ENCODE measurements at places on chromosomes 11 and 22.

DNA sequence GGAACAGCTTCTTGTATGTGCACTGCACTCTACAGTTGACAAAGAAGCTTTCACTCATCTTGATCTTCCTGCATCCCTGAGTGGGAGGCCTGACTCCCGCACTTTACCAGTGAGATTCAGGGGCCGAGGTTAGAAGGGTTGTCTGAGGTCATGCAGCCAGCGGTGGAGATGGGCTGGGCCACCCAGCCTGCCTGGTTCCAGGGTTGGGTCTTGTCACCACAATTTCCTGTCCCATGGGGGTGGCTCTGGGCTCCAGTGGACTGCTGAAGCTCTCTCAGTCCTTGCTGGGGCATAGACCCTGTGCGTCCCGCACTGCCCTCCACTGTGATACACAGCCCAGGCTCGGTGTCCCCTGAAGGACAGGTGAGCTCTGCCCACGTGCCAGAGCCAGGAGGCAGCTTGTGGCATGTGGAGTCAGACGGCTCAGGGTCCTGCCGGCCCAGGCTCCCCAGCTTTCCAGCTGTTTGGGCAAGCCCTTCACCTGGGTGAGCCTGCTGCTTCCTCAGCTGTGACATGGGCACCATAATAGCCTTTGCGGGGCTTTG, 6.9 kb upstream of the MYO7A start:
- DNase-seq: no peak

DNA sequence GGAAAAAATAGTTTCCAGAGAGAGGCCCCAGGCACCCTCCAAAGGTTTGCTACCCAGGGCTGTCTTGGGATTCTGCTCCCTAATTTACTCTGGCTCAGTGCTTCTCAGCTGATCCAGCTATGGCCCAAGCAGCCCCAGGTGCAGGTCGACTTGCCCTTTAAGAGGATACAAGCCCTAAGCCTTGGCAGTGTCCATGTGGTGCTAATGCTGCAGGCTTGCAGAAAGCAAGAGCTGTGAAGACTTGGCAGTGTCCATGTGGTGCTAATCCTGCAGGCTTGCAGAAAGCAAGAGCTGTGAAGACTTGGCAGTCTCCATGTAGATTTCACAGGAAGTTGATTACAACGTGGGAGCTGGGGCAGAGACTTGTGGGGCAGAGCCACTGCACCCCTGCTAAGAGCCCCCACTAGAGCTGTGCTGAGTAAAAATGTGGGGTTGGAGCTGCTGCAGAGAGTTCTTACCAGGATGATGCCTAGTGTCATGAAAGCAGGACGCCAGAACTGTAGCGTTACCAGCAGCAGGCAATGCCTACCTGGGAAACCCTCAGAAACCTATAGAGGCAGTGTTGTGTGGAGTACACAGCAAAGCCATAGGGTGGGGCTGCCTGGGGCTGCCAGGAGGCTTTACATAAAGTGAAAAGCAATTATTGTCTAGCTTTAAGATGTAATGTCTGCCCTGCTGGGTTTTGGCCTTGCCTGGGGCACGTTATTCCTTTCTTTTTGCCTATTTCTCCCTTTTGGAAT, 16.1 kb upstream of the OR52K1 start:
- DNase-seq: no peak

- no peak for DNase-seq
These were observed 43.7 kb upstream of the APOA1 start for GRCh38 chr11:116881143-116881542.

DNA sequence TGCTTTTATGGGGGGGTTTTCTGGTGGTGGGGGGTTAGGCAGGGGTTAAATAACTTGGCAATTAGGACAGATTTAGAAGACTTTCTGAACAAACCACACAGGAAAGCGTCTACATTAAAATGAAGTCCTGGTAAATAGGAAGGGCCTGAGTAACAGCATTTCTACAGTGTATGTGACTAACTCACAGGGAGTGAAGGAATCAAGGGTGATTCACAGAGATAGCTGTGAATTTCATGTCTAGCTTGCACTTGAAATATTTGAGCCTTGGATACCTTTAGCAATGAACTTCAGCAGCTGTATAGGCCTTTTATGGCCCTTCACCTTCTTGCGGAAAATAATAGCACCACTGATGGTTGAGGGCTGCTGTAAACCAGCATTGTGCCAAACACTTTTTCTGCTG, 26.1 kb upstream of the LDHA start:
- no peak for DNase-seq

- no peak for DNase-seq
These were observed 91.5 kb downstream of the MORC2 start for GRCh38 chr22:30876915-30877553.

- DNase-seq: no peak
These were observed 63.2 kb downstream of the ALX4 start for GRCh38 chr11:44246726-44247125.

GRCh38 chr11:33257897-33258630, 883 bp downstream of the HIPK3 start:
- DNase-seq: peak; percentile 69

DNA sequence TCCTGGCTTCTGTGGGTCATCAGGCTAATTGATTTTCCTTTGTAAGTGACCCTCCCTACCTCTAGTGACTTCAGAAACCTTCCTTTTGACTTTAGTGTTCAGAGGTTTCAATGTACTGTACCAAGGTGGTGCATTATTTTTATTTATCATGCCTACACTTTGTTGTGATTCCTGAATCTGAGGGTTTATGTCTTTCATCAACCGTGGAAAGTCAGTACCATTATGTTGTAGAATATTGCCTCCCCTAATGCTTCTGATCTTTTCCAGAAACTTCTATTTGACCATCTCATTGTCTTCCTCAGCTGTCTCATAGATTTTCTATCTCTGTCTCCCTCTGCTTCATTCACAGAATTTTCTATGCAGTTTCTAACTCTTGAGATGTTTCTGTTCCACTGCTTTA, 105.5 kb downstream of the KCNQ1OT1 start:
- no peak for DNase-seq

GRCh38 chr11:111718436-111718835, 47.8 kb downstream of the PPP2R1B start:
- no peak for DNase-seq

- DNase-seq: no peak
These were observed 3.1 kb downstream of the PIM3 start for GRCh38 chr22:49963647-49964026.

DNA sequence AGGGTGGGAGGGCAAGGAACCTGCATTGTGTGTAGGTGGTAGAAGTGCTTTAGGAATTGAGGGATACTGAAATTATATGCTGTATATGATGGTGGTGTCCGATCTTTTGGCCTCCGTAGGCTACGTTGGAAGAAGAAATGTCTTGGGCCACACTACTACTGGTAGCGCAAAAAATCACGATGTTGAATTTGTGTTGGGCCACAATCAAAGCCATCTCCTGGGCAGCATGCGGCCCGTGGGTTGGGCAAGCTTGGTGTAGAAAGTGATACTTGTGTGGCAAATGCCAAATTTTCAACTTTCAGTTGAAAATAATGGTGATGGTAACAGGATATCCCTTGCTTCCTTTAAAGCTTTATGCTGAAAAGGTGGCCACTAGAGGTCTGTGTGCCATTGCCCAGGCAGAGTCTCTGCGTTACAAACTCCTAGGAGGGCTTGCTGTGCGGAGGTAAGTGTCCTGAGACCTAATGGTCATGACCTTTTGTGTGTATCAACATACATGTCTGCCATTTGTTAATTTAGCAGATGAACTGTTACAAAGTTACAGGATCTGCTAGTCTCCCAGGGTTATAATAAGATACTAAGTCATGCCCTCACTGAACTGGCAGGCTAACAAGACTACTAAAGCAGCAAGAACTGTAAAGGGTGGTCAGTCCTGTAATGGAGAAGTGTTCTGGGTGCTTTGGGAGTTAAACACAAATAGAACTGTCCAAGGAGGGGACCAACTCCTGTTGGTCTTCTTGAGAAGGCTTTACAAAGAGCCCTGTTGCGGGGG, 2.9 kb downstream of the RPS3 start:
- DNase-seq: no peak

DNA sequence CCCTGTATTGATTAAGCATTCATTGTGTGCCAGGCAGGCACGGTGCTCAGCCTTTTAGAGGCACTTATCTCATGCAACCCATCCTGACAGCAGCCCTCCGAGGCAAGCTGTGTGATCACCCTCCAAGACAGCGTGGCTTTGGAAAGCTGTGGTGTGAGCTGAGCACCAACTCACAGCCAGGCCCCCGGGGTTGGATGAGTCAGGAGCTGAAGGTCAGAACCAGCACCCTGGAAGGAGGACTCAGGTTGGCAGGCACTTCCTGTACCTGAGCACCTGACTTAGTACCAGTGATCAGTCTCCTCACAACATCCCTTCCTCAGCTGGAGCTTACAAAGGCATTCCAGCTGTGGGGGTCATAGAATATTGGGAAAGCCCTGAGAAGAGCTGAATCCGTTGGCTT, 9.0 kb downstream of the PATZ1 start:
- no peak for DNase-seq

GRCh38 chr11:44804449-44805437, 78.0 kb downstream of the TSPAN18 start:
- DNase-seq: no peak

DNA sequence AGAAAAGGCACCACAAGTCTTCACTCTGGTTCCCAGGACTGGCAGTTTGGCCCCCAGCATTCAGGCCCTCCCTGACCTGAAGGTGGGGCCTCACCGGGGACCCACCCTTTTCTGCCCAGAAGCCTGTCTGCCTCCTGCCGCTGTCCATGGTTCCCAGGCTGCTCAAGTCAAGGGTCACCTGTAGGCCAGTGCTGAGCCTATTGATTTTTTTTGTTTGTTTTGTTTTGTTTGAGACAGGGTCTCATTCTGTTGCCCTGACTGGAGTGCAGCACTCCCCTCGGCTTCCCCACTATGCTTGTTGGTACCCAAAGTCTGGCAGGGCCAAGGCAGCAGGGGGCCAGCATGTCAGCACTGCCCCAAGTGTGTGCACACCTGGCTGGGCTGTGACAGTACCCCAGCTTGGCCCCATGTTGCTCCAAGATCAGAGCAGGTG, 11.0 kb upstream of the MED17 start:
- no peak for DNase-seq

GRCh38 chr22:33049119-33049729, 9.0 kb downstream of the SYN3 start:
- DNase-seq: peak; percentile 18

DNA sequence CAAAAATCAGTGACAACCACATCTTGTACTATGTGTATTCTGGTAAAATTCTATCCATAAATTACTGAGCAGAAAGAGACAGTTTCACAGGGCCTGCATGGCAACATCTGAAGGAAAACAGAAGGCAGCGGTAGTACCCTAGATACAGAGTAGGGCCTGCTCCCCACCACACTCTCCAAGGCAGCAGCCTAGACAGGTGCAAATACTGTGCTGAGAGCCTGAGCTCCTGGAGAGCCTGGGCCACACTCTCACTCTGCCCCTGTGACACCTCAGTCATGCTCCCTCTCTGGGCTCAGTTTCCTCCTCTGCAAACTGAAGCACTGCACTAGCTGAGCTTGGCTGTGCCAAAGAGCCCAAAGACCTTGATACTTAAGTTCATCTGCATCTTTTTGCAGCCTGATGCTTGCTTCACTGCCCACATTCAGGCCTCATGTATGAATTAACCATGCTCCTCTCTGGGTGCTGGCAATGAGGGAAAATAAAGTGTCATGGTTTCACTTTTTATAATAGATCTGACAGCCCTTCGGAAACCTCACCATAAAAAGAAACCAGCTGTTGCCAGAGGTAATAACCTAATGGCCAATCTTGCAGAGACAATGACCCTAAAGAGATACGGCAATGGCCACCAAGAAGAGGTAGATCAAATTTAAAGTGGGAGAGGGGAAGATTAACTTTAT, 104.7 kb downstream of the PLEKHA7 start:
- no peak for DNase-seq

DNA sequence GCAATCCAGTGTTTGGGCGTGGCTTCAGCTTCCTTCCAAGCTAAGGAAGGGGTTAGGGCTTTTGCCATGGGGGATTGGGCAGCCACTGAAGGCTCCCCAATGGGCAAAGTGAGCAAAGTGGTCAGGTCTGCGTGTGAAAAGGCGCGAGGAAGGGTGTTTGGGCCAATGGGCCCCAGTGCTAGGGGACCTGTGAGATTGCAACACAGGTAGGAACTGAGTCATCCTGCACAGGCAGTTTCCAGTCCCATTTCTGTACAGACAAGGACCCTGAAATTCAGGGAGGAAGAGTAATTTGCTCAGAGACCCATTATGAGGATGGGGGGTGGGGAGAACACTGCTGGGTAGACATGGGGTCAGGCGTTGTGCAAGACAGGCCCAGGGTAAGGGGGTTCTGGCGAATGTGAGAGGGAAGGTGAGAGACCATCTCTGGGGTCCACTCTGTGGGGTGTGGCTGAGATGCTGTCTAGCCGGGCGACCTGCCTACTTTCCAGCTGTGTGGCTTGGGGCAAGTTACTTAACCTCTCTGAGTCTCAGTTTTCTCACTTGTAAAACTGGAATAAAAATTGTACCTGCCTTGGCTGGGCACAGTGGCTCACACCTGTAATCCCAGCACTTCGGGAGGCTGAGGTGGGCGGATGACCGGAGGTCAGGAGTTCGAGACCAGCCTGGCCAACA, 7.3 kb downstream of the CCDC88B start:
- no peak for DNase-seq

DNA sequence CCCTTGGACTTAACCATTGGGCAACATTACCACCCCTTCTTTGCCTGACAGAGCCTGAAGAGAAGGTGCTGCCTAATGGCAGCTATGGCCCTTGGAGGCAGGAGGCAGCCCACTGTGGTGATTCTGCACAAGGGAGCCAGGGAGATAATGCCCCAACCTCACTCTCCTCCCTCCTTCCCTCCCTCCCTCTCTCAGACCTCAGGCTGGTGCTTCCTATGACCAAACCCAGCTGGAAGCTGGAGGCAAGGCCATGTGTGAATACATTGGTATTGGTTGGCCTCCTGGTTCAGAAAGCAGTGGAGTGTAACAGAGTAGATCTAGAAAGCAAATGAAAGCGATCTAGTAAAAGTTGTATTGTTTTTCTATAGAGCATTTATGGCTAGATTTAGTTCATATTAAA, 233.1 kb downstream of the CSNK2A3 start:
- DNase-seq: no peak

GRCh38 chr11:63610604-63611394, 3.4 kb downstream of the PLAAT3 start:
- DNase-seq: no peak

GRCh38 chr11:114167771-114168448, 108.4 kb downstream of the ZBTB16 start:
- DNase-seq: no peak

GRCh38 chr11:93573184-93573583, 30.0 kb upstream of the SMCO4 start:
- no peak for DNase-seq

- no peak for DNase-seq
These were observed 3.2 kb upstream of the GAB2 start for GRCh38 chr11:78420796-78421209.

DNA sequence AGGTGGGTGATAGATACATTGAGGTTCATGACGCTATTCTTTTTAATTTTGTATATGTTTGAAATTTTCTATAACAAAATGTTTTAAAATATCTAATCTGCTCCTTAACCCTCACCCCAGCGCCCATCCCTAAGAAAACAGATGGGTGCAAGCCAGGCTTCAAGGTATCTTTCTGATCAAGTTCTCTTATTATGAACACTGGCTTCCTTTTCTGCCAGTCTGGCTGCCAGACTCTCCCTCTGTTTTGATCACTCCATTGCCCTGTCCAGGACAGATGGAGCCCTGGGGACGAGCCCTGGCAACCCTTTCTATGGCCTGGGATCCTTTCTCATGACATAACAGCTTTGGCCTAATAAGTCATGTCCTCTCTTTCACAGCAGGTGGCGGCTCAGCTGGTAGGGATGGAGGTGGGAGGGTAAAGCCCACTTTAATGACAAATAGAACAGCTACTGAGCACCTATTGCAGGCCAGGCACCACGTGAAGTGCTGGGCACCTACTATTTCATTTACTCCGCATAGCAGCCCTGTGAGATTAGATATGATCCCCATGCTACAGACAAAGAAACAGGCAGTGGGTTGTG, 38.4 kb downstream of the DRD2 start:
- no peak for DNase-seq

Measured in NCI-H2029 treated with DMSO at 0.1 percent for 48 hours (cell line).